Stimulated activated CD8-positive, alpha-beta memory T cell treated with anti-CD3 and anti-CD28 coated beads, Interleukin-4, amount 100 ng/mL, for 1 hour (primary cell): ENCODE measurements at places on chromosomes 7 and 10.

GRCh38 chr10:96935810-96936209 lies 103.7 kb downstream of the LCOR start:
- no peak for DNase-seq

DNA sequence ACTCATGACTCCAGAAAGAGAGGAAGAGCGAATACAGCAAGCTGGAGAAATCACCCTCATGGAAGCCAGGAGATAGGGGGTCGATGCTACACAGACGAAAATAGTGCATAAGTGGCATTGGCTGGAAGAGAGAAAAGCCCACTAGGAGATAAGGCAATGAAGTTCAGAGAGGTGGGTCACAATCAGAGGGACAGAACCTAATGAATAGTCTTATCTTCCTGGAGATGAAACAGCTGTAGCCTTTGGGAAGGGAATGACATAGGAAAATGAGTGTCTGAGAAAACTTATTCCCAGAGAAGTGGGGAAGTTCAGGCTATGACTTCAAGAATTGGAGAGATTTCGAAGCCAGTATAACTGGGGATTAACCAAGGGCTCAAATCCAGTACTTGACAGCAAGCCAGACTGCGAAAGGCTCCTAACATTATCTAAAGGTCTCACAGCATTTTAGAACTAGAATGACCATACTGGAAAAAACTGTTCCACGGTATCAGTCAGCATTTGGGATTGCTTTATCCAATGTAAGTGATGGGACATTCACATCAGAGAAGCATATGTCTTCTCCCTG lies 211.1 kb downstream of the ZNF365 start:
- DNase-seq: no peak

DNA sequence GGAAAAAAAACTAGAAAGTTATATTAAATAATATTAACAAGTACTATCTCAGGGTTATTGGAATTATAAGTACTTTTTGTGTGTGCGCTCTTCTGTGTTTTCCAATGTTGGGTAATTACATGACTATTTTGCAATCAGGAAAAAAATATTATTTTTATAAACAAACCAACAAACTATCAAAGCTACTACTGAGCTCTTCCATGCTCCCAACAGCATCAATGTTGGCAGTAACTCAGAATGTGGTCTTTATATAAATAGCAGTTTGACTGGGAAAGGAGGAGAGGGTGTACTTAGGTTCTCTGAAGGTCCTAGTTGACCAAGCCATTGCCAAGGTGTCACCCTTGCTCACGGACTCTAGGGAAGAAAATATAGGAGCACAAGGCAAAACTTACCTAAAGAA lies 15.0 kb downstream of the MTERF1 start:
- DNase-seq: no peak

DNA sequence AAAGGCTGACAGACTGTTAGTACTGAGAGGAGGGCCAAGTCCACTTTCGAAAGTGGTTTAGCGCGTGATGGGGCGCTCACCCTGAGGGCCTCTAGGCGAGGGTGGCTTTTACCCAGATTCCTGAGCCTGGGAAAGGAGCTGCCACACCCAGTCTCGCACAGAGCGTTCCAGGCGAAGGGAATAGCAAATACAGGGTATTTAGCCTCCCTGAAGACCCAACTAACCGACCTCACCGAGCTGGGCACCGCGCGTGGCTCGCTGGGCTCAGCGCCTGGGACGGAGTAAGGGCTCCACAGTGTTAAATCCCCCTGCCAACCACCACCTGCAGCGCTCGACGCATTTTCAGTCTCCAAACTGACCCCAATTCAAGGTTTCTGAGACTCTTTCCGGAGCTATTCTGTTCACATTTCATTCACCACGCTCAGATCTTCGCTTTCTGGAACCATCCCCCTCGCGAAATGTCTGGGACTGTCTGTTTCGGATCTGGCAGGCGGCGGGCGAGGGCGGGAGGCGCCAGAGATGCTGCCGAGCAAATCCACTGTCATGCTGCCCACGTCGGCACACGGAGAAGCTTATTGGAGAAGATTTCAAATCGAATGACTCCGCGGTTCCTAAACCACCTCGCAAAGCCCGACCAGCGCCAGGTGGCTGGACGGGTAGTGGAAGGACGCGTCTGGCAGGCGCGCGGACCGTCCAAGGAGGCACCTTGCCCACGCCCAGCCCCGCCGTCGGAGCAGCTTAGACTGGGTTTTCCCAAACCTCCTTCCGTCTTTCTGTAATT lies 1.4 kb upstream of the OSBPL3 start:
- DNase-seq: no peak

- DNase-seq: no peak
Measured at GRCh38 chr10:6232846-6233724, 30.4 kb downstream of the PFKFB3 start.

GRCh38 chr7:36490419-36490830 lies 100.8 kb downstream of the ANLN start:
- no peak for DNase-seq

GRCh38 chr10:14736600-14737081 lies 38.1 kb downstream of the FAM107B start:
- DNase-seq: no peak

DNA sequence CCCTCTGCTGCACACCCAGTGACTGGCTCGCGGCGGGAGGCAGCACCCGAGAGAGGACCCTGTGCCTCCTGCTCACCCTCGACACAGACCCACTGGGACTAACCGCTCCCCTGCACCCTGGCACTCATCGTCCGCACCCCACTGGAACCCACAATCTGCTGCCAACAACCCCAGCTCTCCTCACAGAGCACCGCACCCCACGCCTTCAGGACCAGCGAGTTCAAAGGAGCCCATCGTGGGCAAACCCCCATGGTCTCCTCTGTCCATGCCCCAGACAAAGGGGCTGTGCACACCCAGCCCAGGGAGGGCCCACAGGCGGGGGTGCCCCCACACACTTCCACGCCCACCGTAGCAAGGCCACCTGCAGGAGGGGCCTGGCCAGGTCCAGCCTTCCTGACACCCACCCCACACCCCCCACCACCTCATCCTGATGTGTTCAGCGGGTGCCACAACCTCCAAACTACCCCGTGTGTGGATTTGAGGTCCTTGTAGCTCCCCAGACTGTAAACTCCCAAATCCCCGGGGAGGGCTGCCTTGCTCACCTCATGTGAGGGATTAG lies 14.0 kb downstream of the RASGEF1A start:
- no peak for DNase-seq

DNA sequence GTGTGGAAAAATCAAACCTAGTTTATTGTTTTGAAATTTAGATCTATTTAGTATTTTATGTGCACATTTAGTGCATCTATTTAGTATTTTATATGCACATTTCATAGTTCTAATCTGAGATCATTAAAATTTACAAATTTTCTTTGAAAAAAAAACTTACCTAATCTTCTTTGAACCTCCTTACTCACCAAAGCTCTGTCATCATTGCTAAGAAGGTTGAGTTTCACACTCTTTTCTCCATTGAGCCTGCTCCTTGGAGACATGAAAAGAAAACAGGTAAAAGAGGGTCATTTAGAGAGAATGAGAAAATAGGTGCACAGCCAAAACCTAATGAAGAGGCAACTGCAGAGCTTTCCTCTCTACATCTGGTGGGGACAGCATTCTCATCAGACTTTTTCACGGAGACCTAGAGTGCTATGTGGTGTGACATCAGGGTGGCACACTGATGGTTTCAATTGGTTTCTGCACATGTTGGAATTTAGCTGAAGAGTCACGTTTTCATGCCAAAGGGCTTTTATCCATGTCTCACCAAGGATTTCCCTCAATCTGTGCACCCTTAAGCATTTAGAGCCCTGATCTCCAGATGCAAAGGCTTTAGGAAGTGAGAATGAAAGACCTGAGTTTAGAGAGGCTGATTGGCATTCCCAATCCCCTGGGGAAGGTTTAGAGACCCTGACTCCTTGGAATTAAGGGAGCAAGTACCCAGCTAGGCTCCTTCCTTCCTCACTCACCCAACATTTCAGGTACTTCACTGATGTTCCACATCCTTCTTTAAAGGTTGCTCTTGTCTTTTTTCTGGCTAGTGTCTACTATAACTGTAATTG lies 89.2 kb upstream of the CAPZA2 start:
- no peak for DNase-seq

GRCh38 chr10:43393606-43394360 lies 15.2 kb downstream of the HNRNPF start:
- DNase-seq: no peak

DNA sequence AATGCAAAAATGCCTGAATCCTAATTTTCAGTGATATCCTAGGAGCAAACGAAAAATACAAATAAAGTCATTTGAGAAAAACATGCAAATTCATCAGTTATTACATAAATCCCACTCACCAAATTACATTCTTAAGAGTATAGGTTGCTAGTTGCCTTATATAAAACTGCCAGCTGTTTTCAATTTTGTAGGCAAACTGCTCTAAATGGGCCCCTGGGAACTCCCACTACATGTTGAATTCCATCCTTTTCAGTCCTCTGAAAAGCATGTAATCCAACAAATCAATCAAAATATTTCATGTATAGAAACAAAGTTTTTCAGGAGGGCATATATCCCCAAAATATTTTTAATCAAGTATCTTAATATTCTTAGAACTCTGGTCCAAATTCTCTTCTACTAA lies 2.1 kb upstream of the JMJD1C start:
- DNase-seq: no peak

DNA sequence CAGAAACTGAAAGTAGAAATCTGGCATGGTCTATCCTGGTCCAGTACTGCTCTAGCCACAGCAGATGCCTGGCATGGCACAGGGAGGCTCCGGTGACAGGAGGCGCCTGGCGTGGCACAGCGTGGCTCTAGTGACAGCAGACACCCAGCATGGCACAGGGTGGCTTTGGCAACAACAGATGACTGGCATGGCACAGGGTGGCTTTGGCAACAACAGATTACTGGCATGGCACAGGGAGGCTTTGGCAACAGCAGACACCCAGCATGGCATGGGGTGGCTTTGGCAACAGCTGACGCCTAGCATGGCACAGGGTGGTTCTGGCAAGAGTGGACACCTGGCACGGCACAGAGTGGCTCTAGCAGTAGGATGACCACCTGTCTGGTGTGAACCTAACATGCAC lies 480.5 kb upstream of the FOXK1 start:
- no peak for DNase-seq

DNA sequence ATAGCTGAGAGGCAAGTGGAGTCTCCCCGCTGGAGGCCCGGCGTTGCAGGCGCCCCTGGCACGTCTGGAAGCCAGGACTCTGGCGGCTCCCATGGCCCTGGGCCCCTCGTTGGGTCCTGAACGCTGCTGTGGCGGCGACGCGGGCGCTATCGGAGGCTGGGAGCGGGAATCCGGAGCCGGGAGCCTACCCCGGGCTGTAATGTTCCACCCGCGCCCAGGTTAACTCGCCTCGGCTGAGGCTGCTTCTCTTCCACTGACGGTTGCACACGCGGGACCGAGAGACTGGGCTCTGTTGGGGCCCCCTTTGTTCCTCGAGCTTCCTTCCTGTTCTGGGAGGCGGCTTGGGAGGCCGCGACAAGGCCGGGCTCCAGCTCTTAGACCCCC lies 1.3 kb upstream of the HOXA5 start:
- DNase-seq: no peak

DNA sequence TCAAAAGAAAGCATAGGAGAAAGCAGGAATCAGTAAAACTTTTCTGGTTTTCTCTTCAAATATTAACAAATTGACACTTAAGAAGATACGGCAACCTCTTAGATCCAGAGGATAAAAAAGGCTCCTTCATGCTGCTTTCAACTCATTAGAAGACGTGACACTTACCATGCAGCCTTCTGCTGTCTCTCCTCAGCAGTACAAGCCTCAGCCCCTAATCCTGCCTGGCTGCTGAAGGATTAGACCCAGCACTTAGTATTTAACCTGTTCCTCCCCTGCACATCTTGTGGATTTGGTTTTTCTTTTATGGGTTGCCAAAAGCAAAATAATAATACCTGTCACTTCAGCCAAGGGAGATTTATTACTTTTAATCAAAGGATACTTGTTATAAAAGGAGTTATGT lies 108.4 kb downstream of the LYZL1 start:
- no peak for DNase-seq

GRCh38 chr7:67451306-67451705 lies 454.7 kb downstream of the TYW1 start:
- no peak for DNase-seq

- DNase-seq: no peak
Measured at GRCh38 chr10:83678850-83679249, 460.5 kb upstream of the GHITM start.

DNA sequence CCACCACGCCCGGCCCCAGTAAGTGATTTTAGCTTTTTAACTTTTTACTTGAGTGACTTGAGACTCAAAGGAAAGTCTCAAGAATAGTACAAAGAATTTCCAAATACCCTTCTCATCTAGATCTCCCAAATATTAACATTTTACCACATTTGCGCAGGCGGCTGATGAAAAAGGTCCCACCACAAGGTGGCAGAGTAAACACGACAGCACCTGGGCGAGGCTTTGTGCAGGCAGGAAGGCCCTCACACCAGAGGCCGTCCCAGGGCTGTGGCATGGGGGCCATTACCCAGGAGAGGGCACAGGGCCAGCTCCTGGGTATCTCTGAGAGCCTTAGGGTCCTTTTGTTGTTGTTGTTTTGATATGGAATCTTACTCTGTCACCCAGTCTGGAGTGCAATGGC lies 50.0 kb upstream of the WIPI2 start:
- DNase-seq: no peak

- DNase-seq: no peak
Measured at GRCh38 chr10:121340271-121340831, 257.9 kb downstream of the FGFR2 start.

DNA sequence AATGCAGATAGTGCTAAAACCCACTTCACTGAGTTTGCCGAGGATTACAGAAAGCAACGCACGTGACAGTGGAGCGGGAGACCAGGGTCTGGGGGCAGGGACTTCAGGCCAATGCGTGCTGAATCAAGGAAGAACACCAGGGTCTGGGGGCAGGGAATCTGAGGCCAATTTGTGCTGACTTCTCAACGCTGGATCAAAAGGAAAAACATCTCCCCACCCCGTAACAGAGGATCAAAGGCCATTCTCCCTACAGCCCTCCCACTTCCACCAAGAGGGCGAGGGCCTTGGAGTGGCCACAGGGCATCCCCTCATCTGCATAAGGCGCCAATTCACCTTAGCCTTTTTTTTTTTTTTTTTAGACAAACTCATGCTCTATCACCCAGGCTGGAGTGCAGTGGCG lies 22.3 kb upstream of the BNIP3 start:
- DNase-seq: no peak

- no peak for DNase-seq
Measured at GRCh38 chr7:47095946-47096345, 486.0 kb downstream of the TNS3 start.

GRCh38 chr10:59362144-59362958 lies at the start of gene FAM13C:
Gene FAM13C, minus strand, starts transcription at chr10:59362549. Its CDS starts 89 bp downstream, at chr10:59362460.
- no peak for DNase-seq

DNA sequence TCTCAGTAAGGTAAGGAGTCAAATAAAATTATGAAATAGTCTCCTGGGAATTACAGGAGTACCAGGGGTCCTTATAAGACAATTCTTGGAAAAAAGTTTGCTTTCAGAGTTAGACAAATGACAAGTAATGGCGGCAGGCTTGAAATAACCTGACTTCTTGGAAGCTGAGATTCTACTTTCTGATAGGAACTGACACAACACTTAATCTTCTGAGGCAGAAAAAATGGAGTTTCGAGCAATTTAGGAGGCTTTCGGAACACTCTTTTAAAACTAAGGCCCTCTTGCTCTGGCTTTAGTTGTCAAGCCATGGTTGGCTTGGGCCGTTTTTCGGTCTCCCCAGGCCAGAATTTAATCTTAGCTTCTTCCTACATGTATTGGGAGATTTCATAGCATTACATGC lies 260.0 kb downstream of the GATA3 start:
- no peak for DNase-seq
